ENCODE measurements at places on chromosomes 12 and 14.

DNA sequence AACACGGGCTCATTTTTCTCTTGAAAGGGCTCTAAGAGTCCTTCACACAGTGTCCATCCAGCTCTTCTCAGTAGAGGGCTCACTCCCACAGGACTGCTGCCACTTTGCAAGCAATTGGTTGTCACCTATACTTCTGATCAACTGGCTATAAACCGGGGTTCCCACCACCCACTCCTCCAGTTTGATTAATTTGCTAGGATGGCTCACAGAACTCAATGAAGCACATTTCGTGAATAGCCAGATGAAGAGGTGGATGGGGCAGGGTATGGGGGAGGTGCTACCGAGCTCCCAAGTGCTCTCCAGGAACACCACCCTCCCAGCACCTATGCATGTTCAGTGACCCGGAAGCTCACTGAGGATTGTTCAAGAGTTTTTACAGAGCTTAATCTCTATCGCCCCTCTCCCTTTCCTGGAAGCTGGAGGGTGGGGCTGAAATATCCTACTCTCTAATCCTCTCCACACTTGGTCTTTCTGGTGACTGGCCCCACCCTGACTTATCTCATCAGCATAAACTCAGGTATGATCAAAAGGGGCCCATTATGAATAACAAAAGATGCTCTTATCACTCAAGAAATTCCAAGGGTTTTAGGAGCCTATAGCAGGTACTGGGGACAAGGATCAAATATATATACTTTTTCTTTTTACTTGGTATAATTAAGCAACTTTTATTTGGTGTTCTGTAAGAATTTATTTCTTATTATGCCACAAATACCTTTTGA, 13.9 kb upstream of the EGLN3 start:
- DNase-seq = no peak

- DNase-seq = no peak
Measured at GRCh38 chr12:97995559-97995958, 519.8 kb upstream of the TMPO start.

GRCh38 chr12:54306925-54307741, 6.3 kb upstream of the NFE2 start:
- DNase-seq = peak; percentile 69

- DNase-seq = no peak
Measured at GRCh38 chr12:26622601-26623000, 210.4 kb downstream of the ITPR2 start.

DNA sequence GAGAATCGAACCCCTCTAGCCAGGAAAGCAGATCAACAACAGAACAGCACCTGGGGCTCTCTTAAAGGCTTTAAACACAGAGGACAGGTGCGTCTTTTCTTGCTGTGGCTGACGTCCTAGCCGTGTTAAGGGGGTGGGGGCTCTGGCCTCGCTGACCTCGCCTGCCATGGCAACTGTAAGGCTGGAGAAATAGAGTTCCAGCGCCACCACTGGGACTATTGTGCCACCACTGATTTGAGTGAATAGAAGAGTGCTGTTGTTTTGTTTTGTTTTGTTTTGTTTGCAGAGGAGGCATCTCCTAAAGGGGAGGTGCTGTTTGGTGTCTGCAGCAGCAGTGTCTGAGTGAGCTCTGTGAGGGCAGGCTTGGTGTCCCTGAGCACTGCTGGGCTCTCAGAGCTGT, 34.2 kb upstream of the PRMT8 start:
- DNase-seq = no peak

- DNase-seq = no peak
Measured at GRCh38 chr14:106875503-106875902, 1349.1 kb downstream of the TMEM121 start.

DNA sequence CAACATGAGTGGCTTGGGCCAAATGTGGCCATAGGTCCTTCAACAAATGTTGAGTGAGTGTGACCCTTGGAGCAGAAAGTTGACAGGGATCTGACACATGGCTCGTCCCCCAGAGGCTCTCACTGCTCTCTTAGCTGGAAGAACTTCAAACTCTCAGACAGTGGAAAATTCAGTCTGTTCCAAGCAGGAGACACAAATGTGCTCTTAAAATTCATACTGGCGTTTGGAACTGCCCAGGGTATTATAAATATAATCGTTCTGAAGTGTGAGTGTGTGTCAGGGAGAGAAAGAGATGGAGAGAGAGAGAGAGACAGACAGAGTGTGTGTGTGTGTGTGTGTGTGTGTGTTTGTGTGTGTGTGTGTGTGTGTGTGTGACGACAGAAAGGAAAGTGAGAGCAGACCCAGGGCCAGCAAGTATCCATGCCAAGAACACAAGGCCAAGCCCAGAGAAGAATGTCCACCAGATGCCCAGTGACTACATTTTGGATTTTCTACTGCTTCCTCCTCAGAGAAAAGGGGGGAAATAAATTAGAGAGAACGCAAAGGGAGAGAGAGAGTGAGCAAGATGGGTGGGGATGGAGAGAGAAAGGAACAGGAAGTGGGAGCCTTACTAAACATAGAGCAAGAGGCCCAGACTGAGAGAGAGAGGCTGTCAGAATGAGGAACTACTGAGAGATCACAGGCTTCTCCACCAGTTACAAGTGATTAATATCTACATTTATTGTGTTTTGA, 193.6 kb upstream of the NUDT4 start:
- DNase-seq = no peak

GRCh38 chr12:111788178-111788654, 21.5 kb downstream of the ALDH2 start:
- peak; percentile 52 for DNase-seq

- peak; percentile 15 for DNase-seq
Measured at GRCh38 chr12:119072440-119072839, 91.1 kb downstream of the SRRM4 start.

DNA sequence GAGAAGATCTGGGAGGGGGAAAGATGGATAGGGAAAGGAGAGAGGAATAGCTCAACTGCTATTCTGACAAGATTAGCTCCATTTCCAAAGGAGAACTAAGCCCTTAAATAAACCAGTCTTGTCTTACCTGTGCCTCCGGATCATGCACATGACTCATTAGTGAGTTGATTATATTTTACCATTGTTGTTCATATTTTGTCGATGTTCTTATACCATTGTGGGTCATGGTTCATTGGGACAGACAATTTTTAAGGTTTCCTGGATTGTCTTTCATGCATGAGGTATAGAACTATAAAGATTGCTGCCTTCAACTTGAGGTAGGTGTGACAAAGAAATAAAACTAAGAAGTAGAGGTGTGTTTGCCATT, 243.0 kb upstream of the ATP2B1 start:
- DNase-seq = no peak

GRCh38 chr12:57803319-57803893, 15.1 kb downstream of the AVIL start:
- DNase-seq = peak; percentile 89

- DNase-seq = no peak
Measured at GRCh38 chr14:105030194-105030593, 9.3 kb upstream of the CDCA4 start.

DNA sequence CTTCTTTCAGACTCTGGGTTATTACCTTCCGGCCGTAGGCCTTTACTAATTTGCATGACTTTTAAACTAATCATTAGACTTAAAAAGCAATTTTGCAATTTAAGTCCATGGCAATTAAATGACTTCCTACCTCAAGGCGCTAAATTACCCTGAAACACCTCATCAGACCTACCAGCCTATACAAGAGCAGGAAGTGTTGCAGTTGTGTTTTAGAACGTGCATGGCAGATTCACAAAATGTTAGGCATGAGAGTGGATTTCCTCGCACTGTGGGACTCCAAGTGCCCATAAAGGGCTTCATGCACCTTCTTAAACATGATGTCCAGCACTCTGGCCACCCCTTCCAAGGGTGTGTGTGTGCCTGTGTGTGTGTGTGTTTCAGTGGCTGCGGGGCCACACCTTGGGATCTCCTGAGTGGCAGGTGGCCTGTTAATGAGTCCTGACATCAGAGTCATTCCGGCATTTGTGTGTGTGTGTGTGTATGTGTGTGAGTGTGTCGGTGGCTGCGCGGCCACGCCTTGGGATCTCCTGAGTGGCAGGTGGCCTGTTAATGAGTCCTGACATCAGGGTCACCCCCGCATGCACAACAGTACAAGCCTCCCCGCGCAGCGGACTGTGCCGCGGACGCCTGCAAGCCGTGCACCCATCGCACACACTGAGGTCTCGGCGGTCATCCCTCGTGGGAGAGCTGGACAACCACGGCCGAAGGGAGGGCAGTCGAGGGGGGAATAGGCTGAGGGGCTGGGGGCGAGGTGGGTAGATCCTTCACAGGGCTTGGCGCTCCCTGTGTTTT, 900 bp downstream of the C2CD5 start:
- peak; percentile 65 for DNase-seq

DNA sequence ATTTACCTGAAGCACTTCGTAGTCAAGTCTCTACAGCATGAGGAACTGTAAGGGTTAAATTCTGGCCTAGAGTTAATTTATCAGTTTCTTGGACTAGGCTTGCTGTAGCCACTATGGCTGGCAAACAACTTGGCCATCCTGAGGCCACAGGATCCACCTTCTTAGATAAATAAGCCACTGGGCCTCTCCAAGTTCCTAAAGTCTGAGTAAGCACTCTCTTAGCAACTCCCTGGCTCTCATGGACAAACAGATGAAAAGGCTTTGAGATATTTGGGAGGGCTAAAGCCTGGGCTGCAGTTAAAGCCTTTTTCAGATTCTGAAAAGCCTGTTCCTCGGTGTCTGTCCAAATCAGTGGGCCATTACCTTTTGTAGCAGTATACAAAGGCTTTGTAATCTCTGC, 675.0 kb downstream of the TMEM121 start:
- no peak for DNase-seq

GRCh38 chr12:2813214-2814185, 1.0 kb downstream of the ITFG2 start:
- peak; percentile 86 for DNase-seq
